ENCODE measurements at places on chromosomes 2 and 18. TPM values are rescaled to one million over a fixed set of nuclear protein-coding genes. Genes with fewer than 3 reads are reported as not detected.

DNA sequence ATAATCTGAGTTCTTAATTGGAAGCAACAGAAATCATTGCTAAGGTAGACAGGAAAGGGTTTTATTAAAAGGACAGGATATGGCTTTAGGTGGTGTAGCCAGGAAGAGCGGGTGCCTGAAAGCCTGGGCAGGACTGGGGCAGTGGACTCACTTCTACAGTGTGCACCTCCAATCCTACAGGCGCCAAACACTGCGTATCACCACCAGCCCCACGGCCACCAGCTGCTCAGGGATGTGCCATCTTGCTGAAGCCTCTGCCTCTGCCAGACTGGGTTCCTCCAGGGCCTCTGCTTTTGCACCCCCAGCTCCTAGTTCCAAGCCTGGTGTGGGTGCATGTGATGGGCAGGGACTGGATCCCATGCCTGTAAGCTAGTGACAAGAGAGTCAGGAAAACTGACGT lies 29.7 kb upstream of the DPYSL5 start:
- no peak for DNase-seq

IFT172 gene
- total RNA-seq: 16.7 TPM

FIGN gene
- total RNA-seq: 19.5 TPM

GPBAR1 gene
- total RNA-seq: 0.18 TPM

FAP gene
- total RNA-seq: not detected

Data from Panc1 (cell line).